NCI-H524 treated with DMSO at 0.1 percent for 48 hours (cell line): ENCODE measurements at places on chromosomes 6 and 20.

- DNase-seq, result peak; percentile 99
These were observed 72.1 kb downstream of the CBFA2T2 start for GRCh38 chr20:33561692-33562601.

DNA sequence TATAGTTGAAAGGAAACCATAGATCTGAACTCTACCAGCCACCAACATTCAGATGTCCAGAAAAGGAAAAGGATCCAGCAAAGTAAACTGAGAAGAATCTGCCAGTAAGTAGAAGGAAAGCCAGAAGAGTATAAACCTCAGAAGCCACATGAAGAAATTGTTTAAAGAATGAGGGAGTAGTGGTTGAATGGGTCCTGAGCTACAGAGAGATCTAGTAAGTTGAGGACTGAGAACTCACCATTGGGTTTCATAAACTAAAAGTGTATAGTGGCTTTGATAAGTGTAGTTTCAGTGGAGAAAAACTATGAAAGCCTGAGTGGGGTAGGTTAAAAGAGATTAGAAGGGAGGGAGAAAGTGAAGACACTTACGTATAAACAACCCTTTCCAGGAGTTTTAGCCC lies 32.0 kb upstream of the SUMO4 start:
- DNase-seq, result no peak

DNA sequence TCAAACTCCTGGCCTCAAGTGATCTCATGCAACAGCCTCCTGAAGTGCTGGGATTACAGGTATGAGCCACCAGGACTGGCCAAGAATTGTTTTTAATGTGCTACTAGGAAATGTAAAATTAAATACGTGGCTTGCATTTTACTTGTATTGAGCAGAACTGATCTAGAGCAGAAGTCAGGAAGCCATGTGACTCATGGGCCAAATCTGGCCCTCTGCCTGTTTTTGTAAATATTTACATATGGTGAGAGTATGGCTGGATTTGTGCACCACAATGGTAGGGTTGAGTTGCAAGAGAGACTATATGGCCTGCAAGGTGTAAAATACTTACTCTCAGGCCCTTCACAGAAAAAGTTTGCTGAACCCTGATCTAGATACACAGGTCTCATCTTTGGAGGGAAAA lies 75.8 kb downstream of the LAMP5 start:
- no peak for DNase-seq

GRCh38 chr20:10427060-10427692 lies 6.8 kb downstream of the MKKS start:
- no peak for DNase-seq

DNA sequence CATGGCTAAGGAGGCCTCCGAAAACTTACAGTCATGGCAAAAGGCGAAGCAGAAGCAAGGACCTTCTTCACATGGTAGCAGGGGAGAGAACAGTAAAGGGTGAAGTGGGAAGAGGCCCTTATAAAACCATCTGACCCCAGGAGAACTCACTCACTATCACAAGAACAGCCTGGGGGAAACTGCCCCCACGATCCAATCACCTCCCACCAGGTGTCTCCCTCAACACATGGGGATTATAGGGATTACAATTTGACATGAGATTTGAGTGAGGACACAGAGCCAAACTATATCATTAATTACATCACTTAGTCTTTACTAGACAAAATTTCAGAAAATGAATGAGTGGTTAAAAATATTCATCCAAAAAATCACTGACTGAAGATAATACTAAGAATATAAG lies 453.6 kb downstream of the COL12A1 start:
- DNase-seq, result no peak

DNA sequence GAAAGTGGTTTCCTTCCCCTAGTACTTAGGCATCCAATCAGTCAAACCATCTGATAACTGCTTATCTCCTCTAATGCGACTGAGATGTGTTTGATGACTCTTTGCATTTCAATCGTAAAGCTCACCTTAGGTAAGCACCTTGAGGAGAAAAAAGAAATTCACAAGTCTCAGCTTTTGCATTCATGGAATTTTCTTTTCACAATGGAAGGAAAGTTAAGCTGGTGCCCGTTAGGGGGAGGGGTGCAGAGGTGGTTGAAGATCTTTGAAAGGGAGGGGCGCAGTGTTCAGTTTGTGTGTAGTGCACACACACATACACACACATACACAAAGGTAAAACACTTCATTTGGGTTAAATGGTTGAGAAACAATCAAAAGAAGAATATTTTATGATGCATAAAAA lies 87.1 kb upstream of the SALL4 start:
- DNase-seq, result no peak

GRCh38 chr6:81847866-81848265 lies 95.4 kb upstream of the TENT5A start:
- no peak for DNase-seq

DNA sequence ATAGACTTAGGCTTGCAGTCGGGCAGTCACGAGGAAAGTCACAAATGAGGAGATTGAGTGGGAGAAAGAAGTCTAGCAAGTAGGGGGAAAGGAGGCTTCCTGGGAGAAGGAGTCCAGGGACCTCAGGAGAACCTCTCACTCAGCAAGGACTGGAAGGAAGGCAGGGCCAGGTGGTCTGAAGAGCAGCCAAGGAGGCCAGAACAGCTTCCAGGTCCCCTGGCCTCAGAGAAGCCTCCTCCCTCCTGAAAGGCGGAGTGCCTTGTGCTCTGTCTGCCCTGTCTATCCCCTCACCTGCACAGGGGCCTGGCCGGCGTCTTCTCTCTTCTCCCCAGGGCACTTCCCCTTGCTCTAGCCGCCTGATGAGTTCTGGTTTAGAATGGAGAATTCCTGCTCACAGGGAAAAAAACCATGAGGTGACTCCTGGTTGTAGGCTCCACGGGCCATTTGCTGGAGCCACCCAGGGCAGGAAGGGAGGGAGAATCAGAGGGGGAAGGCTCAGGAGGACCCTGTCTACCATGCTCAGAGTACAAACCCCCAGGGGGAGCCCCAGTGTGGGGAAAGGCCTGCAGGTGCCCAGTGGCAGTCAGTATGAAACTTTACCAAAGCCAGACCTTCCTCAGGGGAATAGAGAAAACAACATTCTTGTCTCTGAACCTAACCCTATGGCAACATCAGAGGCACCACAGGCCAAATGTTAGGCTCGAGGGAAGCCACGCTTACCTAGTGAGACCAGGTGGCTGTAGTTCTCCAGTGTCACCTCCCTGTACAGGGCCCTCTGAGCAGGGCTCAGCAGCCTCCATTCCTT lies 11.2 kb downstream of the ZNF337 start:
- DNase-seq, result no peak

DNA sequence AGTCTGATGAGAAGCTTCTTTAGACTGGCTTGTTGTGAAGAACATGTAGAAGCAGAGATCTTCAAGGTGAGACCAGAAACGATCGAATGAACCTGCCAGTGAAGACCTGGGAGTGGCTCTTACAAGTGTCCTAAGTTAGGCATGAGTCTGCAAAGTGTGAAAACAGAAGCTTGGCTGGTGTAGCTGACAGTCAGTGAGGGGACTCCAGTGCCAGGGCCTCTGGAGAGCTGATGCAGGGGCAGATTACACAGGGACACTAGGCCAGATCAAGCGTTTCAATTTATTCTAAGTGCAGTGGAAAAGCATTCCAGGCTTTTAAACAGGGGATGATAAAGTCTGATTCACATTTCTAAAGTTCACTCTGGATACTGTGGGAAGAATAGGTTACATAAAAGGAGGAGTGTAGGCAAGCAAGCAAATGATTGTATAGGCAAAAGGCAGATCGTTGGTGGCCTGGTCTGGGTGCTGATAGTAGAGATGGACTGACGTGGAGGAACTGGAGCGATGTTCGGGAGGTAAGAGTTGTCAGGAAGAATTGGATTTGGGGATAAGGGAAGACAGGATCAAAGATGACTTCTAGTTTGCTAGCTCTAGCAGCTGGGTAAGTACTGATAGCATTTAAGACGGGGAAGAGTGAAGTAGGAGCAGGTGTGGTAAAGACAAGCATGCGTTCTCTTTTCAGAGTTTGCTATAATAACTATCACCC lies 133.5 kb downstream of the MAN1A1 start:
- no peak for DNase-seq

GRCh38 chr6:101605874-101606273 lies 212.4 kb downstream of the GRIK2 start:
- no peak for DNase-seq

DNA sequence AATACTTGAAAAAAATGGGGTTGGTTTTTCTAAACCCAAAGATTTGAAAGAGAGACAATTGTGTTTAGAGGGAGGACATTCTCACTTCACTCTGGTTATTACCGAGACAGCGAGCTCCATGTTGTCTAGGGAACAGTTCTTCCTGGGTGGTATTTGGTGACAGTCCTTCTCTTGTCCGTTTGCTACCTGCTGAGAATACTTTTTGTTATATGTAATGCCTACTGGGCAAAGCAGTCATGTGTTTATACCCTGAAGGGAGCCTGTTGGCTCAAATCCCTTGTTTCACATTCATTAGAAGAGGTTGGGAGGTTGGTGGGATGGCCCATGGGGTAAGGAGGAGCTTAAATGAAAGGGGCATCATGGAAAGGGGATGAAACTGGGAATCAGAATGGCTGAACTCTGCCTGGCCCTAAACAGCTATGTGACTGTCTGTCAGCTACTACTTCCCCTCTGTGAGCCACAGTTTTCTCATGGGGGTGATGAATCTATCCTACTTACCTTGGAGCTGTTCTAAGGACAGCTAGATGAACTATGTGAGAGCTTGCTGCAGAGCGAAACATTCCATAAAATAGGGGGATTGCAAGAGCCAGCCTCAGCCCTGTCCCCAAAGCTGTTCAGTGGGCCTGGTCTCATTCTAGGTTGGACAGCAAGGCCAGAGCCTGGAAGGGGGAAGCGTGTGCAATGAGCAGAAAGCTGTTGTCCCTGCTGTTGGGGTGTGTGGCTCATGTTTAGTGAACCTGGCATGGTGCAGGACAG lies 43.5 kb downstream of the FNDC1 start:
- DNase-seq, result no peak

DNA sequence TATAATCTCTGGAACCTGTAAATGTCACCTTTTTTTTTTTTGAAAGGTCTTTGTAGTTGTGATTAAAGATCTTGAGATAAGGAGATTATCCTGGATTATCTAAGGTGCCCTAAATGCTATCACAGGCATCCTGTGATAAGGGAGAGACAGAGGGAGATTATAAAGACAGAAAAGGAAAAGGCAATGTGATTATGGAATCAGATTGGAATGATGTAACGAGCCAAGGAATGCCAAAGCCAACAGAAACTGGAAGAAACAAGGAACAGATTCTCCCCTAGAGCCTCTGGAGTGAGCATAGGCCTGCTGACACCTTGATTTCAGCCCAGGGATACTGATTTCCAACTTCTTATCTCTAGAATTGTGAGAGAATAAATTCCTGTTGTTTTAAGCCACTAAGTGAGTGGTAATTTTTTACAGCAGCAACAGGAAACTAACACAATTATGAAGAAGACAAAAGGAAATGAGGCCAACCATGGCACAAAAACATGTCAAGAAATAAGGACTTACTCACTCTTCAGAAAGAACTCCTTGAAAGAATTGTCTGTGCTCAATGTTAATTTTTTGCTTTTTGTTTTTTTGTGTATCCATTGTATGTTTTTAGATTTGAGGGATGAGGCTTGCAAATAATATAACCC lies 82.7 kb downstream of the CFAP61 start:
- DNase-seq, result no peak

GRCh38 chr6:106168097-106168888 lies 82.2 kb downstream of the PRDM1 start:
- DNase-seq, result no peak

GRCh38 chr6:39339868-39340550 lies 17.5 kb upstream of the KCNK16 start:
- peak; percentile 97 for DNase-seq

DNA sequence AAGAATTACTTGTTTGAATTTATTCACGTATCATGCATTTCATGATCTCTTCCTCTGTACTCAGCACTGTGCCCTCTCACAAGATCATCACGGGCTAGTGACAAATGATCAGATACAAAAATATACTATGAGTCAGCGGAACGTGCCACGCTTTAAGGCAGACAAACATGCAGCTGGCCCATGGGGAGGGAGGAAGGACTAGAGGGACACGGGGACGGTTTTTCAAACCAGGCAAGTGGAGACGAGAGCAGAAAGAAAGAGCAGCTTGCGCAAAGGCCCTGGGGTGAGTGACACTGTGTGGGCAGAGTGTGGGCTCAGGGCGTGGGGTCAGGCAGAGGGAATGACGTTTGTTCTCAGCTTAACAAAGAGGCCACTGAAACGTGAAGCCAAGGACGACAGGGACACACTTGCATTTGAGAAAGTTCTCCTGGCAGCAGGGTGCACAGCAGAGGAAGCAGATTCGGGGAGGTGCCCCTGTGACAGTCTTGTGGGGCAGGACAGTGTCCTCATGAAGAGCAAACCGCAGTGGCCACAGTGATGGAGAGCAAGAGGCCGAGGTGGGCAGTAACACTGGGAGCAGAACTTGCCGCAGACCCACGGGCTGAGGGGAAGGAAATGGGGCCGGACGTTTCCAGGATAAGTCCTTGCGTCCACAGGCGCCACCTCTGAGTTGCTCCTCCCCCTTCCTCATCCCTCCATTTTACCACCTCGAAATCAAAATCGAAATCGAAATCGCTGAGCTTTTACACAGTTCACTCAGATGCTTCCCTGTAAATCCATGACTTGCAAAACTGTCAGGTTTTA lies 6.9 kb upstream of the RPS6KA2 start:
- no peak for DNase-seq

DNA sequence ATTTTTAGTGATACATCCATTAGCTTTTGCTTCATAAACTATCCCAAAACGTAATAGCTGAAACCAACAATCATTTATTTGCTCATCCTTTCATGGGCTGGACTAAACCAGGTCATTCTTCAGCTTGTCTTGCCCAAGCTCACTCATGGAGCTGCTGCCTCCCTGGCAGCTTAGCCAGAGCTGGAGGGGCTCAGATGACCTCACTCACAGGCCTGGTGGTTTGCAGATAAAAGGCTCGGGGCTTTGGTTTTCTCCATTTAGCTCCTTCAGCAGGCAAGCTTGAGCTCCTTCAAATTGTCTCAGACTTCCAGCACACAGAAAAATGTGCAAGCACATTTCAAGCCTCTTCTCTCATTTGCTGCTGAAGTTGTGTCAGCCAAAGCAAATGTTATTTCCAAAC lies 139.1 kb downstream of the BTBD3 start:
- DNase-seq, result no peak

- DNase-seq, result no peak
These were observed 563.3 kb upstream of the HS3ST5 start for GRCh38 chr6:114906096-114906495.

GRCh38 chr6:168858926-168859325 lies 394.7 kb downstream of the THBS2 start:
- no peak for DNase-seq

GRCh38 chr6:108286366-108286765 lies 8.5 kb upstream of the AFG1L start:
- no peak for DNase-seq

- DNase-seq, result no peak
These were observed 40.1 kb upstream of the BCAS1 start for GRCh38 chr20:54110457-54110856.

DNA sequence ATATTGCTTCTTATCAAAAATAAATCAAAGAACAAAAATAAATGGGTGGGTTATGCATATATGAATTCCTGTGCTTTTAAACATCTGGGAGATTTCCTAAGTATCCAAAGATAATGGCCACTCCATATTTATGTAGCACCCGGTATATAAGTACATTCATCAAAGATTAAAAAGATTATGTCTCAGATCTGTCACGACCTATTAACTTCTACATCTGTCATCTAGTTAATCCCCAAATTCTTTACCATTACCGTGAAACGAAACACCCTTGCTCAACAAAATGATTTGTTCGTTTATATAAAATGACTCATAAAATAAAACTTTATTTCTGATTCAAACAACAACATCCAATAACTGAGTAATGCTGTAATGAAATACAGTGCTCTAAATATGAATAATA lies 64.8 kb upstream of the FOXQ1 start:
- peak; percentile 84 for DNase-seq

GRCh38 chr6:73139681-73140383 lies 85.5 kb downstream of the KHDC1L start:
- DNase-seq, result no peak

GRCh38 chr6:144217264-144217663 lies 66.9 kb downstream of the STX11 start:
- no peak for DNase-seq
